ENCODE measurements at places on chromosomes 6 and 20. TPM values are rescaled to one million over a fixed set of nuclear protein-coding genes. Genes with fewer than 3 reads are reported as not detected.
A peak's percentile ranks its signal among the peaks of the same experiment; 100 is the strongest.

- peak; percentile 71 for DNase-seq
Measured at GRCh38 chr20:18001131-18001921, 32.5 kb downstream of the MGME1 start.

DNA sequence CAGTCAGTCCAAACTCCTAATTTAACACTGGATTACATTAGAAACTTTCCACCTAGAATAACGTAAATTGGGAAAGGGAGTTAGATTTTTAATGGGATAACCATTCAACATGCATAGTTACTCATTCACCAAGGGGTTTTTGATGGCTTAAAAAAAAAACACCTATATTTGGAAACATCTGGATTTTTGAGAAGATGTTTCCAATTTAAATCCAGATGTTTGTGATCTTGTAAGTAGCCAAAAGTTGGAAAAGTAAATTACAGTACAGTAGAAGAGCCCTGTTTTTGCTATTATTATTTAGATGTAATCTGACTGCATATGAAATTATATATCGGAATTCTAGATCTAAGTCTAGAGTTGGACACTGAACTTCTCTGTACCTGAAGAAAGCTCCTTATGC, 478.2 kb downstream of the CD83 start:
- DNase-seq, result no peak

GRCh38 chr20:24077145-24077544, 88.6 kb upstream of the GGTLC1 start:
- DNase-seq, result no peak

DNA sequence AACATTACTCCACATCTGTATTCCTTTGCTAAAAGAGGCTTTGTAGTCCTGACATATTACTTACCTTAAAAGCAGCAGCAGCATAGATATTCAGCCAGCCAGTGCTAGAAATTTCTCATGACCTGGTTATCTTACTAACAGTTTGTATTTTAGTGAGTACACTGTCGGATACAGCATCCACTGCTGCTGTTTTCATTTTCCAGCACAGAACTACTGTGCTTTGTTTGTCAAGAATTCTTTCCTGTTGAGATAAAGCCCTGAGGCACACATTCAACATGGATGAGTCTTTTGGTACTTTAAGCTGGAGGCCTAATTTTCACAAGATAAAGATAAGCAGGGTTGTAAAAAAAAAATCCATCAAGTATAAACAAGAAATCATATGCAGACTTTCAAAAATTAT, 311.2 kb upstream of the OPRM1 start:
- no peak for DNase-seq

GRCh38 chr20:36574366-36575135, 1.2 kb downstream of the TGIF2 start:
- peak; percentile 83 for DNase-seq

DNA sequence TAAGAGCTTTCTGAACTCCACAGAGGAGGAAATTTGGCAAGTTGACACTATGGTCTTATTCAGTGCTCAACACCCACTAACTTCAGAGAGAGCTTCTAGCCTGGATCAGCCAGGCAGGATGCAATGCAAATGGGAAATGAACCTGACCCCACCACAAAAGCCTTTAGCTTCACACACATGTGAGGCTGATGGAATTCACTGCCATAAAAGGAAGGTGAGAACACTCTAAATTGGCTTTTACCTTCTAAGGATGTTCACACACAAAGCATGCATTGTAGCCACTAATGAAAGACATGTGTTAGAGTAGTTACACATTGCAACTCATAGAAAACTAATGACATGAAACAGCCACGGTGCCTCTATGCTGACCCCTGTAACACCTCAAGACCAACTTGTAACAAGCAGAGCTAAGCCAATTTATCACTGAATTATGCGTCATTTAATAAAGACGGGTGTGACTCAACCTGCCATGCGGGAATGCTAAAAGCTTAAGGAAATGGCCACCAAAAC, 262.1 kb downstream of the HACE1 start:
- DNase-seq, result no peak

DNA sequence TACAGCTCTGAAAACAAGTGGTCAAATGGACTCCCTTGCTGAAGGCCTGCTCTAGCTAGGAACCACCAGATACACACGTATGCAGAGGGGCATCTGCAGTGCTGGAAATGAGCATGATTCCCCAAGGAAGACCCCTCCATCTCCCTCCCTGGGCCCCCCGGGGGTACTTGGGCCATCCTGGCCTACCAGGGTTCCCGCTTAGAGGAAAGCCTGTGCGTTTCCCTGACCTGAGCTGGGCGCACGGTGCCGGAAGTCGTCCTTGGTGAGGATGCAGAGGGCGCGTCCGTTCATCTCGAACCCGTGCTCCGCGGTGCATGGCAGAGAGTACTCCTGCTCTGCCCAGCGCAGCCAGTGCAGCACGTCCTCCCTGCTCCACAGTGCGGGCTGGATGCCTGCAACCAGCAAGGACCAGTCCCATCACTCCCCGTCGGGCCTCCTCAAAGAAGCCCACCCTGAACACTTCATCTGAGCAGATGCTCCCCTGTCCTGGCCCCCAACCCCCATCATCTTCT, 11.8 kb downstream of the ETV7 start:
- no peak for DNase-seq

- DNase-seq, result no peak
Measured at GRCh38 chr20:361561-361960, 14.7 kb downstream of the NRSN2 start.

DNA sequence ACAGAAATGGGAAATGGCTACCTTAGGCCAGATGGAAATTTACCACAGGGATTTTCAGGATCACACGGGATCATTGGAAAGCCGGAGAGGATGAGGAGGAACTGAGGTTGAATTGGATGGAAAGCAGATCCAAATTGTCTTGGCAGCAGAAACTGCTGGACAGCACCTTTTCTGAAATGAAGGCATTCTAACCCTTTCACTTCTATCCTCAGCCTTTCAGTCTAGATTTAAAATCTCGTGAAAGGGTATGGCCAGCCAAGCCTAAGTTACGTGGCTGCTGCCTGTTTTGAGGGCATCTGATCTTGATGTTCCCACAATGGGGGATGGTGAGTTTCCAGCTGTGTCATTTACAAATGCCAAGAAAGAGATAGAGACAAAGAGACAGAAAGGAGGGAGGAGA, 358.2 kb downstream of the KIF16B start:
- DNase-seq, result no peak

DNA sequence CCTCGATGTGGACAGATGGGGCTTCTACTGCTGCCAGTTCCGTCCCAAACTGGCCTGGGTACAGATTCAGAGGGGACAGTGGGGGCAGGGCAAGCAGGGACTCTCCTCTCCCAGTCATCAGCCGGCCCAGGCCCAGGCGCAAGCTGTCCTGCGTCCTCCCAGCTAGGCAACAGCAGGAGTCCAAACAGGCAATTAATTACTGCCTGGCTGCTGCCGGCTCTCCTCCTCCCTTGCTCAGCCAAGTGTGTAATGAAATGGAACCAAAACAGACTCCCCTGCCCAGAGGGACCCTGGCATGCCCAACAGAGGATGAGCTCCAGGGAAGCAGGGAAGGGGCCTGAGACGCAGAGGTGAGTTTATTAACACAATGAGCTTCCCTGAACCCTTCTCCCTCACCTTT, 17.8 kb upstream of the SLC32A1 start:
- no peak for DNase-seq

- DNase-seq, result no peak
Measured at GRCh38 chr6:26296857-26297648, 67.9 kb upstream of the BTN3A2 start.

DNA sequence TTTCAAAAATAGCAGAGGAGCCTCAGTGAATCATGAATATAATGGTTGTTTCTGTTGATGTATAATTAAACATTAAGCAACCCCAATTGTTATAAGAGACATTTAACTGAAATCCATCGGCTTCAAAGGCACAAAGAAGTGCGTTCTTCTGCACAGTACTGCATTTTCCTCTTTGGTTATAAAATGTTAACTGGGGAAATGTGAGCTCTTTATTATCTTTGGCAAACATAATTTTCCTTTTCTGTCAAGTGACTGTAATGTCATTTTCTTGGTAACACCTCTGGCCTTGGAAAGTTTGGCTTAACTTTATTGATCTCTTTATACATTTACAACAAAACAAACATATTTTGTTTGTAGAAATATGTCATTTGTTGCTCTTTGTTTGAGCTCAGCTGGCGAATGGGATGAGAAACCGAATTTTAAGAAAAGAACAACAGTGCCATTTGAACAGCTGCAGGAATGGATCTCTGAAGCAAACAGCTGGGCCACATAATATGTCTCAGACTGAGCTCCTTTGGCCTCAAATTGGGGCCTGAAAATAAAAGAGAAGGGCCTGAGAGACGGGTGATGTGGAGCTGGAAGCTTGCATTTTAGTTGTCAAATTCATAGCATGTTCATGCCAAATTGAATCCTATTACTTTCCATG, 427.0 kb upstream of the SPTLC3 start:
- DNase-seq, result no peak

DCBLD1 gene
- 22.2 TPM for total RNA-seq

LPA gene
- 2.4 TPM for total RNA-seq

MOCS1 gene
- 16.8 TPM for total RNA-seq

TP53TG5 gene
- 6.4 TPM for total RNA-seq

PLCB1 gene
- total RNA-seq, result 9.8 TPM

MAS1 gene
- total RNA-seq, result 0.19 TPM

All from testis (tissue), 5 donors.